GM04504 (cell line): ENCODE measurements at places on chromosomes 2 and 18.

DNA sequence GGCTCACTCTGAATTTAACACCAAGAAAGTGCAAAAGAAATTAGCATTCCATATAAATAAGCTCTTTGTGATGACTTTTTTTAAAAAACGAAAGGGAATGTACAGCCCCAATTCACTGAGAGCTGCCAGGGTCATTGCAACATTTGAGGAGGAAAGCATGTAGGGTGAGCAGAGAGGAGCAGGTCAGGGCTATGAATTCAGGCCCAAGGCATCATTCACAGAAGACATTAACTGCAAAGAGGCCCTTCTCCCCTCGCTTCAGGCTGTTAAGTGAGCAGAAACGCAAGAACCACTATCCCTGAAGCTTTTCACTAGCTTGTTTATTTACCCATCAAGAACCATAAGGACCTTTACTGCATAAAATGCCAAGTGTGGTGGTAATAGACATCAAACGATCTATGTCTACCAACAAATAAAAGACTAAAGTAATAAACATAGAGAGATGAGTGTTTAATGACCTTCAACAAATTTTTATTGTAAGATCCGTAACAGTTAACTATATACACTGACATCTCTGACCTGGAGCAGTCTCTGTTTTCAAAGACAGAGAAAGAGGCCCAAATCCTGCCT, 333.1 kb upstream of the HNRNPA3 start:
- no peak for DNase-seq

DNA sequence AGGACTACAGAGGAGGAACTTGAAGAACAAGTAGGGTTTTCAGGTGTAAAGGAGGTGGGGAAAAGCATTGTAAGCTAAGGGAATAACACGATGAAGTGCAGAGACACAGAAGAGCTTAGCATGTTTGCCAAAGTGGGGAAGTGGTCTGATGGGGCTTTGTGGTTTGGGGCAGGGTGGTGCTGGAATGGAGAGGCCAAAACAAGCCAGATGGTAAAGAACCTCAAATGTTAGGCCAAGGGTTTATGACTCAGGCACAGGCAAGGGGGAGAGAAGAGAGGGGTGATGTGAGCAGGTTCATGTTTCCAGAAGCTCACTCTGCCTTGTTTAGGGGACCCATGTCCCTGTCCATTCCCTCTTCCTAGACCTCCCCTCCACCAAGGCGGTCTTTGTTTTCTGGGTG, 104.5 kb upstream of the YWHAQ start:
- no peak for DNase-seq

GRCh38 chr18:26103579-26103978, 13.2 kb upstream of the SS18 start:
- DNase-seq: no peak

DNA sequence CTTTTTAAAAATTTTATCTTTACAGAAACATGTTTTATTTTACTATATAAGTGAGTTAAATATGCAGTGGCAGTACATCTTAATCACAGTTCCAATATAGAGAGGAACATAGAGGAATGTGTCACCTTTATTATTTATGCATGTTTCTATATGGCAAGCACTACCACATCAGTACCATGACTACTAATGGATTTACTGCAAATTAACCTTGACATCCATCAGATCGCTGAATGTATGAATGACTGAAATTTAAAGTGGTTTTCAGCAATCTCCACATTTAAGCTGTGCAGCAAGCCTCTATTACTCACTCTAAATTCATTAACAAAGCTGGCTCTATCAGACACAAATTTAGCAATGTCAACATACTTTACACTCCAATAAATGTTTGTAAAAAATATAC, 790.6 kb downstream of the NRXN1 start:
- DNase-seq: no peak

DNA sequence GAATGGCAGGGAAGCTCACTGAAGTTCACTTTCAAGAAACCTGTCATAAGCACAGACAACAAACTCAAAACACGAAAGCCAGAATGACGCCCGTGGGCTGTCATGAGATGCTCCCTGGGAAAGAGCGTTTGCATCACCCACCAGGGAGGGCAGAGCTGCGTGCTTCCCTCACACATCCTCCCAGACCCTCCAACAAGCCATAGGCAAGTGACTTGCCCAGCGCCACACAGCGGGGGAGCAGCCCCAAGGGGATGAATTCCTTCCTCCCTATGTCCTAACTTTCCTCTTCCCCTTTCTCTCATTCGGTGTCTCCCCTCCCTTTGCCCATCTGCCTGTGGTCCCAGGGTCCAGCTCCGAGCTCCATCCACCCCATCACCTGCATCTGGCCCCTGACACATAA, 10.7 kb downstream of the BIN1 start:
- no peak for DNase-seq

DNA sequence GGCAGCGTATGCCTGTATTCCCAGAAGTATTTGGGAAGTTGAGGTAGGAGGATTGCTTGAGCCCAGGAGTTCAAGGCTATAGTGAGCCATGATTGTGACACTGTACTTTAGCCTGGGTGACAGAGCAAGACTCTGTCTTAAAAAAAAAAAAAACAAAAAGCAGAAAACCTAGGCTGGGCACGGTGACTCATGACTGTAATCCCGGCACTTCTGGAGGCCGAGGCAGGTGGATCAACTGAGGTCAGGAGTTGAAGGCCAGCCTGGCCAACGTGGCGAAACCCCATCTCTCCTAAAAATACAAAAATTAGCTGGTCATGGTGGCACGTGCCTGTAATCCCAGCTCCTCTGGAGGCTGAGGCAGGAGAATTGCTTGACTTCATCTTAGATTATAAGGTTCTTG, 46.4 kb downstream of the MTA3 start:
- no peak for DNase-seq

DNA sequence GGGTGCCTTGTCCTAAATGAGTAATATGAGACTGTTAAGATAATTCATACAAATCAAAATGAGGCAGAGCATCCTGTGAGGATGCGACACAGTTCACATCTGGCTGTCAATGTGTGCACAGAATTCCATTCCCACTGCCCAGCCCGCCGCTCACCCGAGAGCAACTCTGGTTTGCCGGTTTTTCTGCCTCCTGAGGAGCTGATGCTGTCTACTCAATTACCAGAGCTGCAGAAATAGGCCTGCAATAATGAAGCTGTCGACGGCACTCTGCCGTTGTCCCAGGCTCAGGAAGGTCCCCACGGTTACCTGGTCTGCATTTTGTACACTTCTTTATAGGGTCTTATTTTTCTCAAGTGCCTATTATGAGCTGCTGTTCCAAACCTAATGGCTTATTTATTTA, 55.7 kb upstream of the LYPD1 start:
- DNase-seq: no peak

DNA sequence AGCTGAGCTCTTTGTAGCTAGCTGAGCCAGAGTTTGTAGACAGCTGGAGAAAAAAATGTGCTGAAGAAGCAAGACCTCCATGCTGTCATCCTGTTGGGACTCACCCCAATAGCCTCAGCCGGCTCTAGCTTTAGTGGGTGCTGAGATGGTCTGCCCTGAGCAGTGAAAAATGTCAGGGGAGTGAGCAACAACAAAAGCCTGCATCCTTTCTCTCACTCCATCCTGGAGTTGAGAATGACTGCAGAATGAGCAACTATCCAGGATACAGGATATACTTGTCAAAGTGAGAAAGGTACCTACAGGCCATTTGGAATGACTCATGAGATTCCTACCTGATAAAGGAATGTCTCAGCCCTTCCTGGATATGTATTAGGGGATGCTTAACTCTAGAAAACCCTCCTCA, 146.1 kb upstream of the DLX2 start:
- DNase-seq: no peak

- no peak for DNase-seq
Measured at GRCh38 chr2:15913146-15913545, 27.2 kb upstream of the MYCN start.

- peak; percentile 39 for DNase-seq
Measured at GRCh38 chr2:164868563-164869419, 27.2 kb upstream of the COBLL1 start.

- no peak for DNase-seq
Measured at GRCh38 chr2:118881490-118882129, 34.2 kb upstream of the EN1 start.

- DNase-seq: no peak
Measured at GRCh38 chr18:55503167-55503820, 84.7 kb downstream of the TCF4 start.

DNA sequence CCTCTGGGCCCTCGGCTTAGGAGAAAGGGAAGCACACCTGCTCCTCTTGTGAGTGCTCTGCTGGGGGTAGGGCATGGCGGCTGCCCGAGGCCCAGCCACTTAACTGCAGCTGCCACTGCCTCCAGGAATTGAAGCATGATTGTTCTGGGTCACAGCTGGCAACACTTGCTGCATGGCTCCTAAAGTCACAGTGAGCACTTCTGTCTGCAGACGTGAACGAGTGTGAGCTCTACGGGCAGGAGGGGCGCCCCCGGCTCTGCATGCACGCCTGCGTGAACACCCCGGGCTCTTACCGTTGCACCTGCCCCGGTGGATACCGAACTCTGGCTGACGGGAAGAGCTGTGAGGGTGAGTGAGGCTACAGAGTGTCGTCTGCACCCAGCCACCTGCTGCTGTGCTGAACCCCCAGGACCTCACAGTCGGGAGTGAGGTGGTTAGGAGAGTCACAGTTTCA, 44.4 kb downstream of the FBLN7 start:
- DNase-seq: no peak

DNA sequence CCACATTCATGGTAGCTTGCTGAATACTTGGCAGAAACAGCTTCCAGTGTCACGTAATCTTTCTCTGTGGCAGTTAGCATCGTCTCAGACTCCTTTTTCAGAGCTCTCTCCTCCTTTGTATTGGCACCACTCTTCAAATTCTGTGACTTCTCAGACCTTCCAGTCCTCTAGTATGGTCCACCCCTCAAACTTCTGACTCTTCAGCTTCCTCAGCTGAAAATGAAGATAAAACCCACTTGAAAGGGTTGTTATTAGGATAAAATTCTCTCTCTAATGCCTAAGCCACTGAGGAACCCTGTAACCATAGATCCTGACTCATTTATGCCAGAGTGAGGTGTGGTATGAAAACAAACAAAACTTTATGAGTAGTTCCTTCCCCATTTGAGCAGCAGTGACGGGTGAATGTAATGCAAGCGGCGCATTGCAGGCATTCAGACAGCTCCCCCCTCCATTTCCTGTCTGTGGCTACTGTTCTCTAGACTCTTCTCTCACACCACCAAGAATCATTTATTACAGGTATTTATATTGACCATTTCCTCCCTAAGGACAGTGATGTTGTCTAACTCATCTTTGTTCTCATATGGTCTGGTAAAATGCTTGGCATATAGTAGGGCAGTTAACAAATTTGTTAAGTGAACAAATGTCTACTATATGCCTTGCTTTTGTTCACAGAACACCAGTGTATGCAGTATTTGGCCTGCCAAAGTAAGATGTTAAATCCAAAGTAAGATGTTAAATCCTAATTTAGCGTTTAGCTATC, 35.3 kb downstream of the GALNT1 start:
- DNase-seq: peak; percentile 26

DNA sequence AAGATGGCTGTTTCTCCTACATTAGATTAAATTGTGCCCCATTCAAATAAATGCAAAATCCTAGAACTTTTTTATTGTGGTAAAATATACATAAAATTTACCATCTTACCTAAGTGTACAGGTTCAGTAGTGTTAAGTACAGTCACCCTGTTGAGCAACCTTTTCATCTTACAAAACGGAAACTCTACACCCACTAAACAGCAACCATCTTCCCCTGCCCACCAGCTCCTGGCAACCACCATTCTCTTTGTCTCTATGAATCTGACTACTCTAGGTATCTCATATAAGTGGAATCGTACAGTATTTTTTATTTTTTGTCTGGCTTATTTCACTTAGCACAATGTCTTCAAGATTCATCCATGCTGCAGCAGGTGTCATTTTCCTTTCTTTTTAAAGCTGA, 53.0 kb downstream of the ASXL2 start:
- no peak for DNase-seq

DNA sequence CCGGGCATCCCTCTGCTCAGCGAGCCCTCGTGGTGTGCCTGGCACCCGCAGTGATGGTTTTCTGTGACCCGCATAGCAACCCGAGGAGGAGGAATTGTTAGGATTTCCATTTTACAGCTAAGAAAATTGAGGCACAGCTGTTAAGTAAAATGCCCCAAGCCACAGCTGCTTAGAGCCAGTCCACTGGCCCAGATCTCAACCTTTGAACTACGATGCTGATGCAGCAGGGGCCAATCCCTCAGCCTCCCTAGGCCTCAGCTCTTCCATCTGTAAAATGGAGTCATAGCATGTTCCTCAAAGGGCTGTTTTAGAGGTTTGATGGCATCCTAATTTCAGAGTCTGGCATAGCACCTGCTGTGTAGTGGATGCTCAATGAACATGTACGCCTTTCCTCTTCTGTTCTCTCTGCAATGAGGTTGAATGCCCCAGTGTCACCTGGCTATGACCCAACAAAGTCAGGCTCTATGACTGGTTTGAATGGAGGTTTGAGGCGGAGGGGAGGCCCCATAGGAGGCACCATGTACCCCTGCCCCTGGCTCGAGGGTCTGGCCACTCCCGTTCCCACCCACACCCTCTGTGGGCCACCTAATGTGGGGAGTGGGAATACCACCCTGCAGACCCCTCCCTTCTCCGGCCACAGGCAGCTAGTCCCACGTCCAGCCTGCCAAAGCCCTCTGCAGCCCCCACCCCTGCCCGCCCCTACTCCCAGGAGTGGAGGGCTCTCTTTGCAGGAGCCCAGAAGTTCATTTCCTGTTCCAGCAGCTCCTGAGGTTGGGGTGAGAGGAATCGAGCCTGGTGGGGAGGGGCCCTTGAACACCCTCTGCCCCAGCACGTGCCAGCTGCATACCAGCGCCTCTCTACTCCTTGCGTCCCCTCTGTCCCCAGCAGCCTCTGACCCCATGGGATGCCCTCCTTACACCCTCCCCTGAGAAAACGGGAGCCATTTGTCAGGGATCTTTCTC, 31.0 kb downstream of the INHBB start:
- no peak for DNase-seq

GRCh38 chr2:127411653-127412369, 6.4 kb upstream of the PROC start:
- DNase-seq: no peak

DNA sequence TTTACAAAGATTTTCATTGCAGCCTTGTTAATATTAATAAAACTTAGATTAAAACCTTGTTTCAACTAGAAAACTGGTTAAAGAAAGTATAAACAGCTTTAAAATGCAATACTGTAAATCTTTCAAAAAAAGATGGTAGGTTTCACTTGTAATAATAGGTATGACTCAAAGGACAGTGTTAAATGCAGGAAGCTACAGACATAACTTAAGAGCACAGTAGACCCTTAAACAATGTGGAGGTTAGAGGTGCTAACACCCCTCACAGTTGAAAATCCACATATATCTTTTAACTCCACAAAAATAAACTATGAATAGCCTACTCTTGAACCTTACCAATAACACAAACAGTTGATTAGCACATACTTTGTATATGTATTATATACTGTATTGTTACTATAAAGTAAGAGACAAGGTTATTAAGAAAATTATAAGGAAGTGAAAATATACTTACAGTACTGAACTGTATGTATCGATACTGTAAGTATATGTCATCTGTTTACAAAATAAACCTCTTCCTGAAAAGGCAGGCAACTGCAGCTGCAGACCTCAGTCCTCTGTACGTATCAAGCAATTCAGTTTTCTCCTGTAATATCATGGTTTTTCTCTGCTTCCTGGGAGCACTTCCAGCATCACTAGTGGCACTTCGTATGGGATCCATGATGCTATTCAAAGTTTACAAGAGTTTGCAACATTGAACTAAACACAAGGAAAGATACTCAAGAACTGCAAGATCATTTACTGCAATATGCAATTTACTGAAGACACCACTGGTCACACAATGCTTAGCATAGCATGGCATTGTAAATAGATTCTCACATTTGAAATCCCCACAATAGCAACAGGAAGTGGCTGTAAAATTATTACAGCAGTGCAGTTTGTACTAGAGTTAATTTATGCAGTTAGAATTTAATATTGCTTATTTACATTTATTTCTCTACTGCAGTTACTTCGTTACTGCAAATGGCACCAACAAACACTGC, 610.5 kb upstream of the LRRTM4 start:
- no peak for DNase-seq
